NCI-H2171 treated with DMSO at 0.1 percent for 48 hours (cell line): ENCODE measurements at places on chromosomes 11 and 22.

DNA sequence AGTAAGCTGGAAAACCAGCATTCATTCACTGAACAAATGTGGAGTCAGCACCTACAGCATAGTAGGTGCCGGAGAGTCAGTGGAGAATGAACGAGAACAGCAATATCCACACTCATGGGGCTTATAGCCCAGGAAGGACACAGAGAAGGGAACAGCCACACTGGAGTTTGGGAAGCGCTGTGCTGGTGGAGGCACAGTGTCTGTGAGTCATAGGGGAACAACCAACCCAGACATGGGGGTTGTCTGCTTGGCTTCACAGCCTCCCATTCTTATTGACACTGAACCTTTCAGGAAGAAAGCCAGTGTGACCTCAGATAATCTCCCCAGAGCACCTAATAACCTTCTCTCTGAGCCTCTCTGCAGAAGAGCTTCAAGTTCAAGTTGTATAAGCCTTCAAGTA is 56.6 kb upstream of the UBASH3B start:
- no peak for DNase-seq

- no peak for DNase-seq
Measured at GRCh38 chr11:15159085-15159484, 44.4 kb downstream of the INSC start.

- no peak for DNase-seq
Measured at GRCh38 chr11:9470765-9471164, 10.0 kb downstream of the ZNF143 start.

GRCh38 chr11:102111787-102112508 is 1.7 kb downstream of the YAP1 start:
- DNase-seq = no peak

DNA sequence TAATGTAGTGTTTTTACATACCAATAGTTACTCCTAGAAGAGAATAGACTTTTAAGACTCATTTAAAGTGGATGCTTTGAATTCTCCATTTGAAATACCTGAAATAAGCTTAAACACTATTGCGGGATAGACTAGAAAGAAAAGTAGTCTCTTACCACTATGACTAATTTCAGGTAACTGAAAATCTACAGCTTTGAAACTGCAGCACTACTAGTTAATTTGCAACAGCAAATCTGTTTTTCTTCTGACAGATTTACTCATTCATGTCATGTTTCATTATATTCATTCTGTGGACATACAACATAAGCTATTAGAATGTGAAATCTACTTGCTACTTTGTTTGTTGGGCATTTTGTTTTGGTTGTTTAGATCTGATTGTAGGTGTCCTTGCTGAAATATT is 153.6 kb downstream of the MAML2 start:
- DNase-seq = no peak

GRCh38 chr11:2806351-2807024 is 79.1 kb downstream of the CDKN1C start:
- no peak for DNase-seq

DNA sequence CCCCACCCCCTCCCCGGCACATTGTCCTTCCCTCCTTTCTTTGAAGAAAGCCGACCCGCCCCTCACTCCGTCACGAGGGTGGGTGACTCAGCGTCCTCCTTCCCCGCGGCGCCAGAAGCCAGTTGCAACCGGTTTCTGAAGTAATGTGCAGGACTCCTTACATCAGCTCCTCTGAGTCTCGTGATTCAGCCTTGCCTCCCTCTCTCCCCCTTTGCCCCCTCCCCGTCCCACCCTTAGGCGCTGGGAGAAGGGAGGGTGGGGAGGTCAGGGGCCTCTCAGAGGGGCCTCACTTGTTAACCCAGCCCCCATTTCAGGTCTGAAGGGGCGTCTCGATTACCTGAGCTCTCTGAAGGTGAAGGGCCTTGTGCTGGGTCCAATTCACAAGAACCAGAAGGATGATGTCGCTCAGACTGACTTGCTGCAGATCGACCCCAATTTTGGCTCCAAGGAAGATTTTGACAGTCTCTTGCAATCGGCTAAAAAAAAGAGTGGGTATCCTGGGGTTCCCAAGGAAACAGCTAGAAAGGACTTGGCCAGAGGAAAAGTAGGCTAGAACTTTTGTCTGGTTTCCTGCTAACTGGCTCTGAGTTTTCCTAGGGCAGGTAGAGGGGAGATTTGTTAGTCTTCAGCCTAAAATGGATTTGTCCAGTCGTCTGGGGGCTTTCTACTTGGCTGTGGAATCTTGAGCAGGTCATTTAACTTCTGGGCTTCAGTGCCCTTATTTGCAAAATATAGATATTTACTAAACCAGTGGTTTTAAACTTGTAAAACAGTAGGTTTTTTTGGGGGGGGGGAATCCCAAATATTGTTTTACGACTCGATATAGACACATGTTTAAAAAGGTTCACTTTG is 1.1 kb downstream of the SLC3A2 start:
- no peak for DNase-seq
